ENCODE measurements at places on chromosomes 4 and X.

- no peak for DNase-seq
Observed at GRCh38 chr4:183906739-183907651, 1.9 kb downstream of the STOX2 start.

DNA sequence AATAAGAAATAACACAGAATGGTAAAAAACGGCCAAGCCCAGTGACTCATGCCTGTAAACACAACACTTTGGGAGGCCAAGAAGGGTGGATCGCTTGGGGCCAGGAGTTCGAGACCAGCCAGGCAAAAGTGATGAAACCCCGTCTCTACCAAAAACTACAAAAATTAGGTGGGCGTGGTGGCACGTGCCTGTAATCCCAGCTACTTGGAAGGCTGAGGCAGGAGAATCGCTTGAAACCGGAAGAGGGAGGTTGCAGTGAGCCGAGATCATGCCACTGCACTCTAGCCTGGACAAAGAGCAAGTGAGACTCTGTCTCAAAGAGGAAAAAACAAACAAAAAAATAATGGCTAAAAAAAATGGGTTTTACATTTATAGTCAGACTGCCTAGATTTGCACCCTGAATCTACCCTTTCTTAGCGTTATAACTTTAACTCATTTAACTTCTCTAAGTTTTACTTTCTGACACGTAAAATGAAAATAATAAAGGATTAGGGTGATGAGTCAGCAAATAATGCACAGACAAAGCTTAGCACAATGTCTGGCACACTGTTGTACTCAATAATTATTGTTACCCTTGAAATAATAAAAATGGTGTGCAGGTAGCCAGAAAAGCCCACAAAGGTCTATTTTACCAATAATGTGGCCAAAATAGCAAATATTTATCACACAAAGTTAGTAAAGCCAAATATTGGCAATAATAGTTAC lies 55.0 kb downstream of the ATP11C start:
- no peak for DNase-seq

- no peak for DNase-seq
Observed at GRCh38 chrX:118660085-118660484, 67.3 kb upstream of the IL13RA1 start.

DNA sequence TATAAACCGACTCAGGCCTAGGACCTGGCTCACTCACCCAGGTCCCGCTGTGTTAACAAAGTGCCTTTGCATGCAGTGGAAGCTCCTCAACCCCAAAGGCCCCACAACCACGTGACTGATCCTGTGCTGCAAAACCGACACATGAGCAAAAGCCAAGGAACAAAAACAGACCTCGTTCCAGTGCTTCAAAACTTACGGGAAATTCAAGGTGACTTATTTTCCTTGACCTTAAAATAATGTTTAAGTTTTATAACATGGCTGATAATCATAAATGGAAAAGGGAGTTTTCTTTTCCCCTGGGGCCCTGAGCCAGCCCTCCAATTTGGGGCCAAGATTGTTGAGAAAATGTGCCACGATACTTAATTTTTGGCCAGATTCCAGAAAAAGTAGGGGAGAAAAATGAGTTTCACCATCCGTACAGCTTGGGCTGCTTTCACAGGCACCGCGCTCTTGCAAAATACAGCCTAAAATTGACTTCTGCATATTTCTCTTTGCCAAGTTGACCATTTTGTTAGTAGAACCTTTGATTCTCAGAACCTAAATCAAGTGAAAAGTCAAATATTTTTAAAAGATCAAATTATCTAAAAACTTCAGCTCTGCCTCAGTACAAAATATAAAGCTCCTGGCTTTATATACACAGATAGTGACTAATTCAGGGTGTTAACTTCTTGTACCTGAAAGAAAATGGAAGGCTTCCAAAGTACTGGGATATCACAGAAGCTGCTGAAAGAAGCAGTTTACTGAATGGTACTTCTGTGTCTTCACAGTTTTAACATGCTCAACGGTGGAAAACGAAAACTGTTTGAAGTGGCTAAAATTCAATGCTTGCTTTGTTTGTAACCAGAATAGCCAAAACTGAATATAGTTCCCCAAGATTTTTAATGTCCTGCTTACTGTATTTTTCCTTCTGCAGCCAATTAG lies 93.8 kb downstream of the APBB2 start:
- peak; percentile 78 for DNase-seq
